ENCODE measurements at places on chromosomes 16 and 17.

DNA sequence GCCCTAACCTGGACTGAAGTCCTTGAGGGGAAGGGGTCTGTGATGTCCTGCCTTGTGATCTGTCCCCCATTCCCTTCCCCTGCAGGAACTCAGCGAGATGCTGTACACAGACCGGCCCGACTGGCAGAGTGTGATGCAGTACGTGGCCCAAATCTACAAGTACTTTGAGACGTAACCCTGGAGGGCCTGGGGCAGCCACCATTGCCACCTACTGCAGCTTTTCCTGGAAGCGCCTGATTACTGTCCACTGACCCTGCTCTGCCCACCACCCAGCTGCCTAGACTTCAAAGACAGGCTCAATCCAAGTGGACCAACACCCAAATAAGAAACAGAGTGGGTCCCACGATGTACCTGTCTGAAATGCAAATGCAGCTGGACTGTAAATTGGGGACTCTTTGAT is 153.4 kb downstream of the LGALS9B start:
- DNase-seq, result no peak

- no peak for DNase-seq
Observed at GRCh38 chr17:46813920-46814319, 4.6 kb downstream of the WNT3 start.

GRCh38 chr17:79608624-79608959 is 2.3 kb downstream of the RBFOX3 start:
- no peak for DNase-seq

DNA sequence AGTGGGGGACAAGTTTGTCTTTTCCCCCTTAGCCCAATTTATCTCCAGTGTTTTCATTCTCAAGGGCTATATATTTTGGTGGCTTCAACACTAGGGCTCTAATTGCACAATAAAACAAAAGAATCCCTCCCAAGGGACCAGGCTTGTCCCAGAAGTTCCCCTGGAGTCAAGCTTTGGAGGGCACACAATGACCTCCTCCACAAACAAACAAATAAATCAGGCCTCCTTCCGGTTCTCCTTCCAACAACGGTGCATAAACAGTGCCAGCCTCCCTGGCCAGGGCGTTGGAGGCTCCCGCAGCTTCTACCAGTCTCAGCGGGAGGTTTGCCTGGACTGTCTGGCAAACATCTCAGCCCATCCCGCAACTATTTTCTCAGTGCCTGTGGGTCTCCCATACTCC is 188.0 kb upstream of the FOXF1 start:
- DNase-seq, result no peak

DNA sequence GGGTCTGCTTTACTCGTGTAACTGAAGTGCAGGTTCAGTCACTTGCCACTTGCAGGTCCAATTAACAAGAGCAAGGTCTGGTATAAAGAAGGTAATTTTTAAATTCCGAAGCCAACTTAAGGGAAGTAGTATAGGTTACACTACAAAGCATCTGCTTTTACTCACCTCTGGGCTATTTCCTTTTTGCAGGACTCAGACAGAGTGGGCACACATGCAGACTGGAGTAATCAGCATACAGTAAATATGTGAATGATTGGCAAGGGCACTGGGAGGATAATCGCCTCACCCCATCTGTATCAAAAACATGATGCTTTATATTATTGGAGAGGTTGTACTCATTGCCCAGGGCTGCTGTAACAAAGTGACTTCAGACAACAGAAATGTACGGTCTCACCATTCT is 160.1 kb upstream of the CDH5 start:
- no peak for DNase-seq

DNA sequence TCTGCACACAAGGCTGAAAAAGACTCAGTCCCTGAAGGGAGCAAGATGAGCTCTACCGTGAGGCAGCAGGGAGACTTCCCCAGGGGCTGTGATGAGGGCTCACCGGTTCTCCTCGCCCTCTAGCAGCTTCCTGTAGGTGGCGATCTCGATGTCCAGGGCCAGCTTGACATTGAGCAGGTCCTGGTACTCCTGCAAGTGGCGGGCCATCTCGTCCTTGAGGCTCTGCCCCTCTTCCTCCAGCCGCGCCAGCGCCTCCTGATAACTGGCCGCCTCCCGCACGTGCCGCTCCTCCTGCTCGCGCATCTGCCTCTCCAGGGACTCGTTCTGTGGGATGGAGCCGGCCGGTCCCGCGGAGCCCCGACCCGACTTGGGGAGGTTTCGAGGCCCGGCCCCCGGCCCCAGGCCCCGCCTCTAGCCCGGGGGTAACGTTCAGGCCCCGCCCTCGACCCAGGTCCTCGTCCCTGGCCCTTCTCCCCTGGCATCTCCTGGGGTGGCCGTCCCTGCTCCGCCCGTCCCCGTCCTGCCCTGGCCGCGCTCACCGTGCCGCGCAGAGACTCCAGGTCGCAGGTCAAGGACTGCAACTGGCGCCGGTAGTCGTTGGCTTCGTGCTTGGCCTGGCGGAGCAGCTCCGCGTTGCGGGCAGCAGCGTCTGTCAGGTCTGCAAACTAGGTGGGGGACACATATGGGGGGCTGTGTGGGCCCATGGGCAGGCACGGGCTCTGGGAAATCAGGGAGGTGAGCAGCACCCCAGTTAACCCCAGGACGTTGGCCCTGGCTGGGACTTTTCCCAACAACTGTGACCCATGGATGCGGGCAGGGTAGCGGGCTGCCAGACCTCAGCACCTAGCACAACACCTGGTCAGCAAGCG is 3.9 kb downstream of the GFAP start:
- DNase-seq, result peak; percentile 32

DNA sequence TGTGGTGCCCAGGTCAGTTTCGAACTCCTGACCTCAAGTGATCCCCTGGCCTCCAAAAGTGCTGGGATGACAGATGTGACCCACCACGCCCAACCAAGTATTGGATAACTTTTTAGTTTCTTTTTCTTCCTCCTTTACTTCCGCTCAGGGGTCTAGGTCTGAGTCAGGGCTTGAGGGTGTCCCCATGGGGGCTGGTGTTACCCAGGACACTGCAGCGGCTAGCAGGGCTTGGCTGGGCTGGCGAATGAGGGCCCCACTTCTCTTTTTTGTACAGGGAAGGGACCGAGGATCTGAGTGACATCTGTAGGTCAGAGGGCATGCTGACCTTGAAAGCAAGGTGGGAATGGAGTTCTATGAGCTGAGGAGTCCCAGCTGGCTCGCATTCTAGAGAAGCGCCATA is 24.9 kb downstream of the RAB11FIP3 start:
- DNase-seq, result no peak

- no peak for DNase-seq
Observed at GRCh38 chr16:81181013-81181720, 57.3 kb upstream of the BCO1 start.

- DNase-seq, result no peak
Observed at GRCh38 chr16:48350736-48351135, 34.5 kb downstream of the SIAH1 start.

DNA sequence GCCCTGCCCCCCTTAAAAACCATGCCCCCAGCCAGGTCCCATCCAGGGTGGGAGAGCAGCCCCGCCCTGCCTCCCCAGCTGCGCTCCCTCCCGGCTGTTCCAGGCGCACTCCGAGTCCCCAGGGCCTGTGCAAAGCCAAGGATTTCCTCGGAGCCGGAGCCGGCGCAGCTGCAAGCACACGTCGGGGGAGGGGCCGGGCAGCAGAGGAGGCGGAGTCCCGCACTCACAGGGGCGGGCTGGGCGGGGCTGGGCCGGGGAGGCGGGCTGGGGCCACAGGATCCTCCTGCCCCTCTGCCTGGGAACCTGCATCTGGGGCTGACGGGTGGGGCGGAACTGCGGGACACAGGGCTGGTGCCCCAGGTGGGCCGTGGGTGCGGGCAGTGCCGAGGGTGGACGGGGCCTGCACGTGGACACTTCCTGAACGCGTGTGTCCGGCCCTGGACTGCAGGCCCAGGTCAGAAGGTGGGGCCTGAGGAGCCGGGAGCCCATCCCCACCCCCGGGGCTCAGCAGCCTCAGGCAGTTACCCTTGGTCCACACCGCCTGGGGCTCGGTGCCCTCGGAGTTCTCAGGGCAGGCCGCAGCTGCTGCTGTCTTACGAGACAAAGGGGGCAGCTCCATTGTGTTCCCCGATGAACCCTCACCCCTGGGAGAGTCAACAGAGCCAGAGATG is 24.0 kb upstream of the SSTR5 start:
- DNase-seq, result no peak

- no peak for DNase-seq
Observed at GRCh38 chr17:16929035-16929680, 42.8 kb downstream of the TNFRSF13B start.

DNA sequence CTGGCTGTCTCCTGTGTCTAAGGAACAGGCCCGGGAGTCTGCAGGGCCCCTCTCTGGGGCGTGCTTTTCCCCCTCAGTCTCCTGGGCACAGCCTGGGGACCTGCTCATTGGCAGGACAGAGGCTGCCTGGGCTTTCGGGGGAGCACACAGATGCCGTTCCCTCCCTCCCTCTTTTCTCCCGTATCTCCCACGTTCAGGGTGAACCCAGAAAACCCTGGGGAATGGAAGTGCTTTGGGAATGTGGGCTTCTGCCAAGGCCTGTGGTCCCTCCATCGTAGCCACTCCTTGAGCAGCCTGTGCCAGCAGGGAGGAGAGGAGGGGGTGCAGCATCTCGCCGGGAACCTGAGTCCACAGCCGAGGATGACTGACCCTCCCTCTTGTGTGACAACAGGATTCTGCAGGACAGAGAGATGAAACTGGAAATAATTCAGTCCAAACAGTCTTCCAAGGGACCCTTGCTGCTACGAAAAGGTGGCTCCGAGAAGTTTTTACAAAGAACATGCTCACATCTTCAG is 52.0 kb downstream of the RNF213 start:
- DNase-seq, result no peak

GRCh38 chr17:80519091-80519781 is 25.4 kb upstream of the RPTOR start:
- DNase-seq, result no peak

GRCh38 chr16:12236589-12236988 is 260.1 kb downstream of the SNX29 start:
- no peak for DNase-seq

DNA sequence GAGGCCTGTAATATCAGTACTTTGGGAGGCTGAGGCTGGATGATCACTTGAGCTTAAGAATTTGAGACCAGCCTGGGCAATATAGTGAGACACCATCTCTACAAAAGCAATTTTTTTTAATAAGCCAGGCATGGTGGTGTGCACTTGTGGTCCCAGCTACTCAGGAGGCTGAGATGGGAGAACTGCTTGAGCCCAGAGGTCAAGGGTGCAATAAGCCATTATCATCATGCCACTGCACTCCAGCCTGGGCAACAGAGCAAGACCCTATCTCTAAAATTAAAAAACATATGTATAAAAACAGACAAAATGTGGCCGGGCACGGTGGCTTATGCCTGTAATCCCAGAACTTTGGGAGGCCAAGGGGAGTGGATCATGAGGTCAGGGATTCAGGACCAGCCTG is 3.2 kb upstream of the ZNF785 start:
- no peak for DNase-seq

DNA sequence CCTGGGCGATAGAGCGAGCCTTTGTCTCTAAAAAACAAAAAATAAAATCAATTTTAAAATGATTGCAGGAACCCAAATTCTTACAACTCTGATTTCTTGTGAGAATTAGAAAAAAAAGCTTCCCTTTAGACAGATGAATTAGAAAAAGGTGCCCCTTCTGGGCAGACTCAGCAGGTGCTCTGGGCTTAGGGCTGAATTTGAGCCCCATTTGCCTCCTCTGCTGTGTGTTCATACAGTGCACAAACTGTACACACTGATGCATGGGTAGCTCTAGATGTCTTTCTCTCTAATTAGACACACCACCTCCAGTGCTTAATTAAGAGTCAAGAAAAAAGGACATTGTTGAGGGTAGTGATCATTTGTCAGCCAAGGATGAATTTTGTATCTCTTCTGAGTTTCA is 38.5 kb upstream of the NOL11 start:
- DNase-seq, result peak; percentile 72

DNA sequence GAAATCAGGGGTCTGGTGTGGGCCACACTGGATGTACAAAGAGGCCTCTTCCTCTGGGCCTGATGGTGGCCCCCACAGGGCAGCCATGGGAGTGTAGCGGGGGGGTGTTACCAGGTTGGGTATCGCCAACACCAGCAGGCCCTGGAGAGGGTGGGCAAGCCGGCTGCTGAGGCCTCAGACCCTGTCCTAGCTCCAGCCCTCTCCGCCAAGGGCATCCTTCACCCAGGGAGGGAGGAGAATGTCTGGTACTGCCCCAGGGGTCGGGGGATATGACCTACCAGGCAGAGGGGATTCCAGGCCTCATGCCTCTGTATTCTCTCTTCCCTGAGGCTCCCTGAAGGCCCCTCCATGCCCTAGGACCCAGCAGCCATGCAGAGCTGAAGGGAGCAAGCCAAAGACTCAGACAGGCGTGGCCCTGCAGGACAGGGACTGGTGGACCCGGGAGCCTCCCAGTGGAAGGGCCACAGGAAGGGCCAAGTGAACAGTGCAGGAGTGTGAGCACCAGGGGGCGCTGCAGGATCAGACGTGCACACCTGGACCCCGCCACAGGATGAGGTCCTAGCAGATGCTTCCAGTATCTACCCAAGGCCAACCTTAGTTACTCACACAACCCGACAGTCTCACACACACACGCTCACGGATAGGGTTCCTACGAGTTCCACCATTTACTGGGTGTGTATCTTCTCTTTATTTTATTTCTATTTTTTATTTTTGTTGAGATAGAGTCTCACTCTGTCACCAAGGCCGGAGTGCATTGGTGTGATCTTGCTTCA is 10.9 kb upstream of the CES4A start:
- DNase-seq, result peak; percentile 83

- DNase-seq, result no peak
Observed at GRCh38 chr16:27421961-27422740, 20.2 kb downstream of the IL21R start.

DNA sequence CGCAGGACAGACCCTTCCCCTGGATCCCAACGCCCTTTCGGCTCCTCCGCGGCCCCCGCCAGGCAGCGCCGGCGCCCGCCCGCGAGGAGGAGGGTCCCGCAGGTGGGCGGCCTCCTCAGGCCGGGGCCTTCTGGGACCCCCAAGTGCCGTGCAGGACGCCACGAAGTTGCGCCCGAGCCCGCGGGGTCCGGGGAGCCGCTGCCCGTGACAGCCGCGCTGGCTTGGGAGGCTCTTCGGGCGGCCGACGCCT is 504 bp downstream of the ERN1 start:
- DNase-seq, result no peak

Data from MM.1S (cell line).